Ureter (tissue), 1 donor: ENCODE measurements at places on chromosomes 2 and 18. TPM values are rescaled to one million over a fixed set of nuclear protein-coding genes. Genes with fewer than 3 reads are reported as not detected.

KCNK3 gene
- 9.2 TPM for total RNA-seq

DNA sequence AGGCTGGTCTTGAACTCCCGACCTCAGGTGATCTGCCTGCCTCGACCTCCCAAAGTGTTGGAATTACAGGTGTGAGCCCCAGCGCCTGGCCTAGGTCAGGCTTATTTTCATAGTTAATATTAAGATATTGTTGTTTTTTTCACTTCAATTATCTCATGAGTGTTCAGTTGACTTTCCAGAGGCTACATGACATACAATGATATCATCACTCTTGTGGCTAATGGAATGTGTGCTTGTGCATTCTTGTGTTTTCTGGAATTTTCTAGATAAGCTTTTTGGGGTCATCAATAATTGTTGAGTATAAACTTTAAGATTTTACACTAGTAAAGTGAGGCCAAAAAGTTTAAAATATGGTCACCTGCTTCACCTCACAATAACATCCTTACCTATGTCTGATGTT is 180.9 kb downstream of the FIGN start:
- no peak for DNase-seq

DNA sequence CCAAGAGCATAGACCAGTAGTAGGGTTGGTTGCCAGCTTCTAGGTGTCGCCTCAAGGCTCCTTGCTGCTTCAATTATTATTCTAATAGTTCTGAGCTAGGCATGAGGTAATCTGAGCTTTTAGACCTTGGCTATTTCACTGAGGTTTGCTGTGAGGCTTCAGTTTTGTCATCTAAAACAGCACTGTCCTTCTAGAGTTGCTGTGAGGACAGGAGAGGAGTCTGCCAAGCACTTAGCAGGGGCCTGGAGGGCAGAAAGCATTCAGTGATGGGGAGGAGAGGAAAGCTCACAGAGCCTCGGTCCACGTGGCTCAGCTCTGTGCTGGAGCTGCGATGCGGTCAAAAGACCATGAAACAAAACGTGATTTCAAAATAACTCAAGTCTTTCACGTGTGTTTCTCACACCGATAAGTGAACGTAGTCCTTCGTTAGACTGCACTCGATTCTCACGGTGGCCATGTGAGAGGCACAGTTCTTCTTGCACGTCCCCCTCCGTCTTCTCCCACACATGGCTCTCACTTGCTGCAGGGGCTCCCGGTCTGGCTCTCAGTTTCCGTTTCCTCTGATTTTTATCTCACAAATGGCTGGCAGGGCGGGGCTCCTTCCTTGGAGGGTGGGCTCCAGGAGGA is 113.7 kb downstream of the B3GNT2 start:
- DNase-seq = no peak

DNA sequence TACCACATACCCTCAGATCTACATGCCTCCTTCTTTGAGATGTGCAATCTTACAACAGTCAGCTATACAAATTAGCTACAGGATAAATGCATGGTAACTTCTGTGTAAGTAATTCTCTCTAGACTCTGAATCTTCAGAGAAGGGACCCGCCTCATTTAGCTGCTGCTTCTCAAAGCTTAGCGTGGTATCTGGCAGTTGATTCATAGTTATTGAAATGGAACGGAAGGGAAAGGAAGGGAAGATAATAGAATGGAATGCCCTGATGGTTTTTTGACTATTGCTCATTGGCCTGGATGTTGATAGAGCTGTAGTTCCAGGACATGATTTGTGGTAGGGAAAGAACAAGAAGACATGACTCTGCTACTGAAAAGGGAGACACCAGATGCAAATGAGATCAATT is 498.1 kb upstream of the CRIM1 start:
- no peak for DNase-seq

OR6B2 gene
- total RNA-seq = not detected

DNA sequence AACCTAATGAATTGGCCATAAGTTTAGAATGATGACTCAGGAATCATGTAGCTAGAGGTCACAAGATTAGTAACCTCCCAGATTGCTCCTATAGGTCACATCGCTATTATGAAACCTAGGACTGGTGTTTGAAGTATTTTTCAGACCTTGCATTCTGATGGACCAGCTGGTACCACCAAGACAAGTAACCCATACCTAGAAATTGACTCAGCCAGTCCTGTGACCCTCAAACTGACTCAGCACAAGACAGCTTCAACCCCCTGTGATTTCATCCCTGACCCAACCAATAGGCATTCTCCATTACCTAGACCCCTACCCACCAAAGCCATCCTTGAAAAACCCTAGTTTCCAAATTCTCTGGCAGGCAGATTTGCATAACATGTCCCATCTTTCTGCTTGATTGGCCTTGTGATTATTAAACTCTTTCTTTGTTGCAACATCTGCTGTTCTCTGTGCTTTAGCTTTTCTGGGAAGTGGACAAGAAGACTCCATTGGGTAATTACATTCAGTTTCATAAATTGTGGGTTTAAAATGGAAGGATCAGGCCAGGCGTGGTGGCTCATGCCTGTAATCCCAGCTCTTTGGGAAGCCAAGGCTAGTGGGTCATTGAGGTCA is 254.9 kb downstream of the IRS1 start:
- DNase-seq = no peak

- DNase-seq = no peak
These were observed 1.2 kb downstream of the CDH20 start for GRCh38 chr18:61334491-61334850.

- DNase-seq = no peak
These were observed 72.7 kb downstream of the MAP2 start for GRCh38 chr2:209496586-209496982.

RGPD4 gene
- 0.08 TPM for total RNA-seq

- DNase-seq = peak; percentile 52
These were observed 80.1 kb downstream of the SDC1 start for GRCh38 chr2:20144861-20145260.

- no peak for DNase-seq
These were observed 115.8 kb downstream of the CABLES1 start for GRCh38 chr18:23250893-23251656.

LRATD1 gene
- total RNA-seq = 27.5 TPM

BAZ2B gene
- 135 TPM for total RNA-seq

- DNase-seq = no peak
These were observed 277.3 kb downstream of the SS18 start for GRCh38 chr18:25813110-25813509.

RAX gene
- total RNA-seq = not detected

DNA sequence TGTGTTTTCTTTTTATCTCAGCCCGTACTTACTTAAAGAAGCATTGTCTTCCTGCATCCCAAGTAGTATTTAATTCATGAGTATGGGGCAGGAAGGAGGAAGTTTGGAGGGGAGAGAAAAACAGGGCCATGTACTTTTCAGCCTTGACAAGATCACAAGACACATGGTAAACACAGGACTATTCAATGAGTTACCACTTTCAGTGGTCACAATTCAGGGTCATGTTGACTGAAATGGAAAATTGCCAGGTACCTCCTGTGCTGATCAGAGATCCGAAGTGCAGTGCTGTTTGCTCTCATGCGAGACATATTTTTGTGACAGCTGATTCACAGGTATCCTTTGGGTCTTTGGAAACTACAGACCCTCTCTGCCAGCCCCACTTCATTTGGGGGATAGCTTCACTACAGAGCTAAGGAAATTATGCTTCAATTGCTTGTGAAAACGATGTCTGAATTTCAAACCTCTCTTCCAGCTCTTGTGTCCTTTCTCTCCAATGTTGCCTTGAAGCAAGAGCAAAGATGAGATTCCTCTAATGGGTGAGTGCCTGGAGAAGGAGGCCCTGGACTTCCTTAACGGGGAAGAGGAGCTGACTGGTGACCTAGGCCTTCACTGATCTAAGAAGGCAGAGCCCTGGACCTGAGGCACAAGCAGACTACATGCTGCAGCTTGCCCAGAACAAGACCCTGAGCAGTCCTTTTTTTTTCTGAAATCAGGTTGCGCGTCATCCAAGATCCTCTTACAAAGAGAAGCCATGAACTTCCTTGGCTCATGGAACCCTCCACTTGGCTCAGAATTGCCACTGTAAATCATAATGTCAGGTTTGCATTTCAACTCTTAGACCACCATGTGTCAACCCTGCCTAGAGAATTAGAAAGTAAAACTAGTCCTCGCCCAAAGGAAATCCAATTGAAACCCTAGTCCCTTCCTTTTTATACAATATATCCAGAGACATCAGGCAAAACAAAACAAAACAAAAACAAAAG is 44.1 kb downstream of the EVA1A start:
- no peak for DNase-seq

DNA sequence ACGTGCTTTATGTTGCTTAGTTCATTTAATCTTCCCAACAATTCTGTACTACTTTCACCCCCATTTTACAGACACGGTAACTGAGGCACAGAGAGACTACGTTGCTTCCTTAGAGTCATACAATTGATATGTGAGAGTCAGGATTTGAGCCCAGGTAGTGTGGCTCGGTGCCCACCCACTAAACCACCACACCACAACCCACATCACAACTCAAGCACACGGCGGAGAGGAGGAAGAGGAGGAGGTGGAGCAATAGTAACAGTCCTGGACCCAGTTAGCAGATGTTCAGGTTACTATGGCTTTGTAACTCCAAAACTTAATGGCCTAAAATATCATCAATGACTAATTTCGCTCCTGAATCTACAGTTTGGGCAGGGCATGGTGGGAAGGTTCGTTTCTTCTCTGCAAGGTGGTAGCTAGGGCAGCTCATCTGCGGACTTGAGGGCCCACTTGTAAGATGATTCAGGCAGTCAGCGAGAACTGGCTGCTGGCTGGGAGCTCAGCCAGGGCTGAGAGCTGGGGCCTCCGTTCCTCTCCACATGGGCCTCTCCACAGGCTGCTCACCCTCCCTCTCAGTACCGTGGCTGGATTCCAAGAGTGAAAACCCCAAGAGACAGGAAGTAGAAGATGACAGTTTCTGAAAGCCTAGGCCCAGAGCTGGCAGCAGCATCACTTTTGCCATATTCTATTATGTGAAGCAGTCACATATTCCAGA is 167.1 kb downstream of the ZFP36L2 start:
- DNase-seq = peak; percentile 83

DNA sequence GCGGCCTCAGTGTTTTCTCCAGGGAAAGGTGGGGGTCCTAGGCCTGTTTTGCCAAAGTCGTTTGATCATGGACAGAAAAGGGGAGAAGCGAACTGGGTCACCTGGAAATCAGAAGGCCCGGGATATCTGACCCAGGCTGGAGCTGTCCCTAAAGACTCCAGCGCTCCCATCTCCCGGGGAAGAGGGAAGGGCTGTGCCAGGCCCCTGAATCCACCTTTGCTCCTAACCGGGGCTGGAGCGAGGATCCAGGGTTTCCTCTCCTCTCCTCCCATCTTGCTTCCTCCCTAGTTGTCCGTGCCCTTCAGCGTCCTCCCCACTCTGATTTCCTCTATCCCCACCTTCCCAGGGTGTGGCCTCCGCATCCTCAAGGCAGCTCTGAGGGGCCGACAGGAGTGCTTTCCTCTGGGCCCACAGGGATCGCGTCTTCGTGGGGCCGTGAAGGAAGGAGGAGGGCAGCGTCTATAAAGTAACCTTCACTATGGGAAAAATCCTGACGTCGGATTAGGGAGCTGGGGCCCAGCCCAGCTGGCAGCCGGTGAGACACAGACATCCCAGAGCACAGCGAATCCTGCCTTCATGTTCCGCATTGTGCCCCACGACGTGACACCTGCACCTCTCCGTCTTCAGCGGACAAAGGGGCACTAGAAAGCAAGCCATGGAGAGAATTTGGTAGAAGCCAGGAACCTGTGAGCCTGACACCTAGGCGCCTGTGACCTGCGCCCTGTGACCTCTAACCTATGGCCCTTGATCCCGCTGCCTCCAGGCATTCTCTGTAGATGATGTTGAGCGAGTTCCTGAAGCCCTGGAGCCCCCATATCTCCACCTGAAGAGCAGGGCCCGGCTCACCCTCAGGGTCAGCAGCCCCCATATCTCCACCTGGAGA is 212.7 kb upstream of the SALL3 start:
- peak; percentile 27 for DNase-seq

- DNase-seq = no peak
These were observed 118.4 kb downstream of the INO80D start for GRCh38 chr2:205967391-205968075.

DNA sequence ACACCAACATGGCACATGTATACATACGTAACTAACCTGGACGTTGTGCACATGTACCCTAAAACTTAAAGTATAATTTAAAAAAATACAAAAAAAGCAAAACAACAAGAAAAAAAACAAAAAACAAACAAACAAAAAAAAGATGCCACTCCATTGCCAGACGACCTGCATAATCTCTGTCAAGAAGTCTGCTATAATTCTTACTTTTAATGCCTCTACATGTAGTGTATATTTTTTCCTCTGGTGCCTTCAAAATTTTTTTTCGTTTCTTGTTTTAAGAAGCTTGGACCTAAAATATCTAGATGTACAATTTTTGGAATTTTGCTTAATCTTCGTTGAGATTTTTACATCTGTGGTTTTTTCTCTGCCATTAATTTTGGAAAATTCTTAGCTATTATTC is 235.6 kb upstream of the ZNF521 start:
- no peak for DNase-seq

SERPINB13 gene
- not detected for total RNA-seq

DNA sequence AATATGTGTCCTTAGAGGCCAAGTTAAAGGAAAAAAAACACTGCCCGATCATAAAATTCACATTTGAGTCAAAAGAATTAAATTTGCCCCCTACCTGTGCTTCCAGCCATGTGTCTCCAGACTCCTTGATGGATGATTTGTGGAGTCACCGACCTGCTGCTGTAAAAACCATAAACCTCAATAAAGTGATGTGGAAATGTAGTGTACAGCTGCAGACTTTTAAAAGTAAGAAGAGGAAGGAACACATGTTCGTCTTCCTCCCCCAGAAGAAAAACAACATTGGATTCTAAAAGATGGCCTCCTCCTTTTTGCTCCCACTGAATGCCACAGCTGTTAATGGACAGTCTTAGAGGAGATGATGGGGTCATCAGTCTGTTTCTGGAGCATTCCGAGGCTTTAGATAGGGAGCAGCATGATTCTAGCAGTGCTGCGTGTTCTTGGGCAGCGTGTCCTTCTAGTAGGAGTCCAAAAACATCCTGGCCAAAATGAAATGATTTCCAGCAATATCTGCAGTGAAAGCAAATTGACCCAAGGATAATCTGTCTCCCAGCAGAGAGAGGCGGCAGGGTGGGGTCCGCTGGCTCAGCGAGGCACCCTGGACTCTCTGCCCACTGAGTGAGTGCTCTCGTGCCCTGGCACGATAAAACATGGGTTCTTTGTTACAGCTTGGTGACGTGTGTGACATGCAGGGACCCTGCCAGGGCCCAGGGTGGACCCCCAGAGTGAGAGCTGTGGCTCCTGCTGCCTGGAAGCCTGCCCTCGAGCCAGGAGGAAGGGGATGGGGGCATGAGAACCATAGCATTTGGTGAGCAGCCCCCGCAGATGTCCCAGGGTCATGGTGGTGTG is 196.1 kb downstream of the FAM210A start:
- DNase-seq = no peak

- DNase-seq = no peak
These were observed 851.4 kb upstream of the SOX11 start for GRCh38 chr2:4840791-4841190.

DNA sequence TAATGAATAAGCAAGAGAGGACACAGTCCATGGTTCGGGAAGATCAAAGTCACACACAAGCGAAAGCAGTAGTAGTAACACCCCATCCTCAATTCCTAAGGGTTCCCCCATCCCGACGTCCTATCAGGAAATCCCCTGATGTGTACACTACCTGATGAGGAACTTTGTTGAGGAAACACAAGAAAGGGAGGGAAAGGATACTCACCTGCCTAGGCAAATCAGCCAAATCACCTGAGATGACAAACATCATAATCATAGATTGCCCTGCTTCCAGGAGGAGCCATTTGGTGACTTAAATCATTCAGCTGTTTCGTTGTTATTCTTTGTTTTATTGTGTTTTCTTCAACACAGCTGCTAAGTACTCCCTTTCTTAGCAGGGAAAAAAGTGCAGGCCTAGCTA is 55.5 kb upstream of the SPOPL start:
- DNase-seq = no peak
